MCF 10A (cell line): ENCODE measurements at places on chromosomes 1 and 21. TPM values are rescaled to one million over a fixed set of nuclear protein-coding genes. Genes with fewer than 3 reads are reported as not detected.

DNA sequence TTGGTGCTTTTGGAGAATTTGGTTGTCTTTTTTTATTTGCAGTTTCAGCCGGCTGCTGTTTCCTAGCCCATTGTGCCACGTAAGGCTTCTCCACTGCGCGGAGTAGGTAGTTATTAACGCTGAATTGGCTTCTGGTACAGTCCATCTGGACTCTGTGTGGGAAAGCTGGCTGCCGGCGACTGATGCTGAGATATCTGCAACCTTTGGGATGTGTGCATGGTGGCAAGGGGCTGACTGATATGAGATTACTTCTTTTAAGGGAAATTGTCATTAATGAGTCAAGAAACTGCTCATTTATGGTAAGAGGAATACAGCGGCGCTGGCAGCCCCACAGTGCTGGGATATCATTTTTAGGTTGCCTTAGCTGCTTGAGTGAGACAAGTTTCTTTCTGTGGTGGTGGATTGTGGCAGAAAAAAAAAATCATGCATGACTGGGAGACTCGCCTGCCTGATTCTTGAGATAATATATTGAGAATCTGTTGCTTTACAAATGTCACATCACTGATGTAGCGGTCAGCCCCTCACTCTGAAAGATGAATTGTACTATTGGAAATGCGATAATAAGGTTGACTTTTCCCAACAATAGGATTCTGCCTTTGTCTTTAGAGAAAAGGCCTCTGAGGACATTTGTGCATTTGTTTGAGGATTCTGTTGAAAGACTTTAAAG is 2.5 kb upstream of the ELAVL4 start:
- DNase-seq: no peak
- H3K4me3 ChIP-seq: no peak overlapping the region
- H3K4me1 ChIP-seq: no peaks in the 10 kb centered on the region
- no peak overlapping the region for H3K27ac ChIP-seq

KRTAP19-3 gene
- total RNA-seq: not detected in 2 replicates

PRDX6 gene
- 502 and 563 TPM in 2 replicates for total RNA-seq

VAV3 gene
- 2.0 and 3.0 TPM in 2 replicates for total RNA-seq
